ENCODE measurements at places on chromosomes 7 and 10. TPM values are rescaled to one million over a fixed set of nuclear protein-coding genes. Genes with fewer than 3 reads are reported as not detected.

CYP2C19 gene
- not detected for total RNA-seq

STAG3 gene
- not detected for total RNA-seq

DNA sequence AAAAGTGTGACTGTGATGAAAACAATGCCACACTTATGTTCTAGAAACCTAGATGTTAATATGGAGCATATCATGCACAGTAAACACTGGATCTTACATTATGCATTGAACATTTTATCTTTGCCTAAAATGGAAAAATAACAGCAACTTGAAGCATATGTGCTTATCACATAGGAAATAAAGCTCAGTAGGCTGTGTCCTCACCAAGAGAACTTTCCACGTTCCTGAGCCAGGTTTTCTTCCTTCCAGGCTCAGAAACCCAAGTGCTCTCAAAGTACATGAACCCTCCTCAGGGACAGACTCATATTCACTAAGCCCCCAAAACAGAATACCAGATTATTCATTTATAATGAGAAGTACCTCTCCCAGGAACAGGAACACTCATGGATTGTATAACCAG, 79.4 kb upstream of the PRKAR2B start:
- no peak overlapping the region for H3K4me3 ChIP-seq
- peaks cover 10% of the 10 kb centered on the region for H3K27me3 ChIP-seq
- DNase-seq: no peak
- no peak overlapping the region for H3K27ac ChIP-seq

- H3K4me3 ChIP-seq: no peak overlapping the region
- H3K27me3 ChIP-seq: no peaks in the 10 kb centered on the region
- H3K36me3 ChIP-seq: peaks cover 12% of the 10 kb centered on the region
- peaks cover 5% of the 10 kb centered on the region for H3K4me1 ChIP-seq
- DNase-seq: no peak
Observed at GRCh38 chr7:3649250-3649649, 348.2 kb downstream of the SDK1 start.

DNA sequence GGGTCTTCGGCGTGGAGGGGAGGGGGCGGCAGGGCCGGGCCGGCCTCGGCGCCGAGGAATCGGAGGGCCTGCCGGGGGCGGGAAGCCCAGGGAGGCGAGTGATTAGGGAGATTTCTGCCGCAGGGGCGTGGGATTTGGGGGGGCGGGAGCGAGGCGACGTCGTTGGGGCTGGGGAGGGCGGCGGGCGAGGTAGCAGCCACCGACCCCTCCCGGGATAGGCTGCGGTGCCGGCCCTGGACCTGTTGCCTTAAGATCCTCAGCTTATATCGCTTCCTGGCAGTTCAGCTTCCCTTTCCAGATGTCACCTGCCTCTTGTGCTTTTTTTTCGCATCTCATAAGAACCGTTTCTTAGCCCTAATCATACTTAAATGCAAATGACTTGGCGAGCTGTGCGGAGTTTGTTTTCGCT, 655 bp downstream of the LMTK2 start:
- no peaks in the 10 kb centered on the region for H3K4me1 ChIP-seq
- H3K36me3 ChIP-seq: peaks cover 4% of the 10 kb centered on the region
- no peak overlapping the region for H3K27ac ChIP-seq
- no peak for DNase-seq
- H3K4me3 ChIP-seq: peak overlapping the region; percentile 99

GRCh38 chr7:114865564-114865963, 56.3 kb upstream of the MDFIC start:
- H3K27ac ChIP-seq: no peak overlapping the region
- H3K27me3 ChIP-seq: no peaks in the 10 kb centered on the region
- no peak overlapping the region for H3K4me3 ChIP-seq
- H3K36me3 ChIP-seq: no peaks in the 10 kb centered on the region
- H3K4me1 ChIP-seq: no peaks in the 10 kb centered on the region

DNA sequence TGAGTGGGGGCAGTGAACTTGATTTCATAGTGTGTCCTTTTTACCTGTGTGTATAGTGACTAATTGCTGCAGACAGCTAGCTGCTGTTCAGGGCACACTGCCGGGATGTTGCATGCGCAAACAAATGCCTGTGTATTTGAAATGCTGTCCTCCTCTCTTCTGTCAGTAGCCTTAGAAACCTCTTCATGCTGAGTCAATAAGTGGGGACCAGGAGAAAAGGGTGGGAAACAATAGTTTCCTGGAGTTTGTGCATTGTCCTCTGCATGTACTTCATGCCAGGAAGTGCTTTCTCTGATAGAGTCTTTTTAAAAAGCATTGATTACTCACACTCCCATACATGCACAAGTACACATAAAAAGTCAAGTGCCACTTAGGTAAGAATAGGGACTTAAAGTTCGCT, 1183.7 kb upstream of the CELF2 start:
- no peaks in the 10 kb centered on the region for H3K4me1 ChIP-seq
- H3K36me3 ChIP-seq: no peaks in the 10 kb centered on the region
- H3K27ac ChIP-seq: no peak overlapping the region
- H3K27me3 ChIP-seq: no peaks in the 10 kb centered on the region
- H3K4me3 ChIP-seq: no peak overlapping the region

DNA sequence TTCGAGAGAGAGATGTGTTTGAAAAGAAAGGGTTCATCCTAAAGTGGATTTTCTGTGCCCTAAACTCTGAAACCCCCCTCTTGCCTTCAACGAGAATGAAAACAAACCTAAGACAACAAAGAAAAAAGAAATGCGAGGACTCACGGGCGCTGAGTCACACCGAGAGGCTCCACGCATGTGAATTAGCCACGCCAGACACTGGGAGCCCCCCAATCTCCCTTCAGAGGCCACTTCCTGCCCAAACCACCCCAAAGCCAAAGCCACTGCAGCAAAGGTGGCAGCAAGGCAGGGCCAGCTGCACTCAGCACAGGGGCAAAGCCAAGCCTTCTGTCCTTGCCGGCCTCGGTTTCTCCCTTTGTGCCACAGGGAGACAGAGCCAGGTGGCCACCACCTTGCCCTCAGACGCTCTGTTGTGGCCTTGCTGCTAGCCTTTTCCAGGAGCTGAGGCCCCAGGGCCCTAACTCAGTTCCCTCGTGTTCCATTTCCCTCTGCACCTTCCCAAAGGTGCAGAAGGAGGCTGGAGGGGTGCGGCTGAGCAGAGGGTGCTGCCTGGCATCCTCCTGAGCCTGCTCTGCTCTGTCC, 93.3 kb downstream of the FAM53B start:
- H3K4me3 ChIP-seq: no peak overlapping the region
- no peak overlapping the region for H3K27ac ChIP-seq
- DNase-seq: no peak
- H3K27me3 ChIP-seq: no peaks in the 10 kb centered on the region
